ENCODE measurements at places on chromosomes 5 and 9. TPM values are rescaled to one million over a fixed set of nuclear protein-coding genes. Genes with fewer than 3 reads are reported as not detected.

GRCh38 chr5:14168144-14168792 lies 25.1 kb downstream of the TRIO start:
- DNase-seq, result no peak

DNA sequence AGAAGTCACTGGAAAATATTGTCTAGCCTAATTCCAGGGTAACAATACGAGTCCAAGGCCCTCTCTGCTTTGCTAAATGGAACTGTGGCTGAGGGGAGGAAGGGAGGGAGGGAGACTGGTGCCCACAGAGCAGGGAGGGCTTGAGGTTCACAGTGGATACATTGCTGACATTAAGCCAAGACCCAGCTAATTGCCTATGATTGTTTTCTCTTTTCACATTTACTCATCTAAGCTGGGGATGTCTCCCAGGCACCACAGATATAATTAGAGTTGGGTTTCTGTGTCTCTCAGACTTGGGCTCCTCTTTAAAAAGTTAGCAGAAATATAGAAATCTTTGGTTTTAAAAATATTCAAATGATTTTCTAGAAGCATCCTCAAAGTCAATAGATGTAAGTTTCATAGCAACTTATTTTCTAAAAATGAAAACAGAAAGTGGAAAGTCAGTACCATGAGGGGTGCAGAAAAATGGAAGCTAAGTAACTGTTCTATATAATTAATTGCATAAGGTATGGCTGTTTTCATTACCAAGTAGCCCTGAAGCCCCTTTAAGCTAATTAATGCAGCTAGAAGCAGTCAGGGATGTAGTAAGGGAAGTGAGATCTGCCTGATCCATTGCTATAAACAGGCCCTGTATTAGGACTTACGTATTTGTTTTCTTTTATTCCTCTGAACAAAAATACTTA lies 259.8 kb downstream of the NDUFS4 start:
- DNase-seq, result no peak

- no peak for DNase-seq
Measured at GRCh38 chr5:150143350-150144245, 12.0 kb downstream of the PDGFRB start.

DNA sequence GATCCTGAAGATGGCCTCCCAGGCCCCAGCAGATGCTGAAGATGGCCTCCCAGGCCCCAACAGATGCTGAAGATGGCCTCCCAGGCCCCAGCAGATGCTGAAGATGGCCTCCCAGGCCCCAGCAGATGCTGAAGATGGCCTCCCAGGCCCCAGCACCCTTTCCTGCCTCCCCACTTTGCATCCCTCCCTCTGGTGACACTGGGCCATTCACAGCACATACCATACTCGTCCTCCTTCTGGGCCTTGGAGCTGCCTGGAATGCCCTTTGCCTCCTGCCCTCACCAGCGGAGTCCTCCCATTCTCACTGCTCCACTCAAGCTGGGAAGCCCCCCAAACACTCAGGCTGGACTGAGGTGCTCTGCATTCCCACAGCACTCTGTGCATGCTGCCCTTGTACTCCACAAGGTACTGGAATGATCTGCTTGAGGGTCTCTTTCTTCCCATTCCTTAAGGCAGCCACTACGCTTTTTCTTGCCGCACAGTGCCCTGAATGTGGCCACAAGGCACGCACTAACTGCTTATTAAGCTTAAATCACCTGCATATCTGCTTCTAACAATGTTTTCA lies 550.0 kb downstream of the BNC2 start:
- no peak for DNase-seq

GRCh38 chr5:136269973-136270372 lies 77.0 kb upstream of the SMIM32 start:
- DNase-seq, result no peak

DNA sequence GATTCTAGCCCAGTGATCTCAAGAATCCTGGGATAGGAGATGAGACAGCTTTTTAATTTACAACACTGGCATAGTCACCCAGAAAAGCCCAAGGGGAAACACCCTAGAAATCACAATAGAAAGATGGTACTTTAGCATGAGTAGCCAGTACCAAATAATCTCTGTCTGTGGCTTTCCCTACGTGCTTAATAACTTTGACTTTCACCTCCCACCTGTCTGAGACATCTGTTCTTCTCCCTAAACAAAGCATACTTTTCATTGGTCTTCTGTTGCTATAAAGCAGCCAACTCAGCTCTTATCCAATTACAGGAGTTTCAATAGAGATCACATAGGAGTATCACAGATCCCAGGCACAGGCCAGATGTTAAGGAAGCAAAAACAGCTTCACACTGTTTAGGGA lies 10.4 kb downstream of the MARCHF3 start:
- DNase-seq, result no peak

- DNase-seq, result no peak
Measured at GRCh38 chr9:81423589-81424326, 265.6 kb downstream of the TLE1 start.

DNA sequence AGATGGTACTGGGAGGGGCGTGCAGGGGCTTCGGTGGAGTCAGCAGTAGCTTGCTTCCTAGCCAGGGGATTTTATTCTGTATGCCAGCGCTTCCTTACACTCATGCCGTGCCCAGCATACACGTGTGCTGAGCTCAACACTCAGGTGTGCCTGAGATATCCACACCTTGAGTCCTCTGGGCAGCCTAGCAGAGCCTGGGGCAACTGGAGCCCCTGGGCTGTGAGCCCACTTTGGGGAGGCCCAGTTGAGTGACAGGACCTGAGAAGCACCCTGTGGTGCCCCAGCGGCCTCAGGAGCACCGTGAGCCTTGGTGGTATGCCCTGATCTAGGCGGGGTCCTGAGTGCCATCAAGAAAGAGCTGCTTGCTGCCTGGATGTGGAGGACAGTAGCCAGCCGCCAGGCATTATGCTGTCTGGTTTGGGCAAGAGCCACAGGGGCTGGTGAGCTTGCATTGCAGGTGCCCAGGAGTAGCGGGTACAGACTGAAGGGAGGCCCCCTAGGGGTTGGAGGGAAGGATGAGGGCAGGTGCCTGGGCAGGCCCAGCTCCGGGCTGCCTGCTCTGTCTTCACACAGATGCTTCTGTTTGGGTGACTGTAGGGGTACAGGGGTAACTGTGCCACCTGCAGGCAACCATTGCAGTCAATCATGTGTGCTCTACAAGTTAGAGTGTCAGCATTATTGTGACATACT lies 42.9 kb downstream of the BNIP1 start:
- peak; percentile 37 for DNase-seq

DNA sequence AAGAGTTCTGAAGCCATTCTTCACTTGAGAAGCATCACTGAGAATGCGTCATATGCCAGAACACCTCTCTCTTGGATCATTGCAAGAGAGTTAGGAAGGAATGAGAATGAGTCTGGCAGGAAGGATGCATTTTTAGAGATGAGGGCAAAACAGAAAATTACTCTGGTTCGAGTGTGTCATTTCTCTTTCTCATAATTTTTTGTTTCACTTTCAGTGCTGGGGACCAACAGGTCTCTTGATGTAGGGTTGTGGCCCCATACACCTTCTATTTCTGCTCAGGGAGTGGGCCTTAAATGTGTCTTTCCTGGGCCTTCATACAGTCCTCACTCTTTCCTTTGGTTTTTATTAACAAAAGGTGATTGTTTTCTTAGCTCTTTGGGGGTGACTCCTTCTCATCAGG lies 302.4 kb downstream of the NR3C1 start:
- DNase-seq, result peak; percentile 21

DNA sequence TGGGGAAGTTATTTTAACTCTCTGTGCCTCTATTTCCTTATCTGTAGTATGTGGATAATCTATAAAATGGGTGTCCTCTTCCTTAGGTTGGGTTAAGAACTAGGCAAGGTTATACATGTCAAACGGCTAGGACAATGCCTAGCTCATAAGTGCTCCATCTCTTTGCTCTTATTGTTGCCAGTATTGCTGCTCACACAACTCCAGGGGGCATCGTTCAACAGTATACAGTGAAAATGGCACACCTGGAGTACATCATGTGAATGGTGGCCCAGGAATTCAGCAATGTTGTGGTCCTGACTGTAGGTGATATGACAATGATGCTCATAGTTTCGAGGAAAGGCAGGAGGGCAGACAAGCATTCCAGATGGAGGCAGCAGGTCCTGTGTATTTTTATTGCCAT lies 30.1 kb downstream of the SLIT3 start:
- DNase-seq, result no peak

GRCh38 chr5:137491121-137491520 lies 8.0 kb downstream of the SPOCK1 start:
- DNase-seq, result no peak

- DNase-seq, result no peak
Measured at GRCh38 chr5:107858324-107858723, 187.6 kb upstream of the EFNA5 start.

DNA sequence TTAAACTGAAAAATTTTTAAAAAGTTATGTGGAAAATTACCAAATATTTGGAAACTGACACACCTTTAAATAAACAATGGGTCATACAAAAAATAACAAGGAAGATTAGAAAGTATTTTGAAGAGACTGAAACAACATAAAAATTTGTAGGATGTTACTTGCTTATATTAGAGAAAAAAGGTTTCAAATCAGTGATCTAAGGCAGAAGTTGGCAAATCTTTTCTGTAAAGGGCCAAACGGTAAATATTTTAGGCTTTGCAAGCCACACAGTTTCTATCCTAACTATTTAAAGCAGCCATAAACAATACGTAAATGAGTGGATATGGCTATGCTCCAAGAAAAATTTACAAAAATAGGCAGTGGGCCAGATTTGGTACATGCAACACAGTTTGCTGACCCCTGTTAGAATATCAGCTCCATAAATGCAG lies 81.3 kb downstream of the OXCT1 start:
- DNase-seq, result no peak

GRCh38 chr9:124894741-124895170 lies 32.8 kb downstream of the ARPC5L start:
- DNase-seq, result peak; percentile 58

DNA sequence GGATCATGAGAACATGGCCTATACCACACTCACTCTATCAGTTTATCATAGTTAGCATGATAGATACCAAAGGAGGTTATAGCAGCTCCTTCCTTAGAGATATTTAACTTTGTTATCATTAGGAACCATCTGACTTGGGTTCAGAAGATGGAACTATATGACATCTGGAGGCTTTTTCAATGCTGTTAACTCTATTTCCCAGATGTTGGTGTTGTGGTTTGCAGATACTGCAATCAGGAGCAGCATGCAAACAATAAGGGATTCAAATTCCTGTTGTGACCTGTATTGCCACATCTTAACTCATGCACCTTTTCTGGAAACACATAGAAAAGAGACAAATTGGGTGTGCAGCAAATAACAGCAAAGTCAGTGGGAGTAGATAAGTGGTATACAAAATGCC lies 201.7 kb downstream of the NNT start:
- DNase-seq, result no peak

DNA sequence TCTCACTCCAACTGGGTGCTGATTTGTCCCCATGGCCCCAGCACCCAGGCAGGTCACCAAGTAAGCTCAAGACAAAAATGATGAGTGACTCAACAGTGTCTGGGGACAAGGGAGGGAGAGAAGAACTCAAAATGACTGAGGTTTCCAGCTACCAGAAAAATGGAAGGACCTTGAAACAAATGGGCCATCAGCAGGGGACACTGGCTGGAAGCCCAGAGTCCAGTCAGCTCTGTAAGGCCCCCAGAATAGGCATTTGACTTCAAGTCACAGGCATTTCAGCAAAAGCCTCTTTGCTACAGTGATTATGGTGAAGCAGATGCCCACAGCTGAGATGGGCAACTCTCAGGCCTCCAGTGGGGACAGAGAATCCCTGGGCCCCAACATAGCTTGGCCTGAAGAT lies 139.0 kb upstream of the GABRP start:
- no peak for DNase-seq

- DNase-seq, result no peak
Measured at GRCh38 chr5:108797396-108797795, 49.7 kb downstream of the FER start.

GRCh38 chr5:133806847-133807246 lies 161.6 kb downstream of the C5orf15 start:
- no peak for DNase-seq

GRCh38 chr9:113985968-113986585 lies 92.0 kb downstream of the AMBP start:
- no peak for DNase-seq

GRCh38 chr5:150325426-150325825 lies 22.7 kb upstream of the ARSI start:
- no peak for DNase-seq

CA9 gene
- total RNA-seq, result 4.9 TPM

DEPDC1B gene
- total RNA-seq, result 30.2 TPM

FGF18 gene
- not detected for total RNA-seq

GAPVD1 gene
- total RNA-seq, result 49.8 TPM

IL33 gene
- total RNA-seq, result not detected

GRAMD2B gene
- total RNA-seq, result 8.0 TPM
